ENCODE measurements at places on chromosomes 1 and 21.

GRCh38 chr1:221925947-221926346 lies 184.1 kb upstream of the DUSP10 start:
- DNase-seq, result no peak

DNA sequence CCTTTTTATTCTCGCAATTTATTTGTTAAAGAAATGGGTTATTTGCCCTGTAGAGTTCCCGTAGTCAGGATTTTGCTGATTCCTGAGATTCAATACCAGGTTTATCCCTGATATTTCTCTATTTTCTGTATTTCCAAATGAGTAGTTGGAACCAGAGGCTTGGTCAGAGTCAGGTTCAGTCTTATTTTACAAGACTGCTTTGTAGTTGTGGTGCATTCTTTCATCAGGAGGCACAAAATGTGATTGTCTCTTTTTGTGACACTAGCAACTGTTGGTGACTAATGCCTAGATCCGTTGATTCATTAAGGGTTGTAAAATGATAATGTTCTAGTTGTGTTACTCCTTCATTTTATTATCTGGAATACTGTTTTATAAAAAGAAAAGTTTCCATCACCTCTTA lies 95.5 kb upstream of the TPTE start:
- no peak for DNase-seq

DNA sequence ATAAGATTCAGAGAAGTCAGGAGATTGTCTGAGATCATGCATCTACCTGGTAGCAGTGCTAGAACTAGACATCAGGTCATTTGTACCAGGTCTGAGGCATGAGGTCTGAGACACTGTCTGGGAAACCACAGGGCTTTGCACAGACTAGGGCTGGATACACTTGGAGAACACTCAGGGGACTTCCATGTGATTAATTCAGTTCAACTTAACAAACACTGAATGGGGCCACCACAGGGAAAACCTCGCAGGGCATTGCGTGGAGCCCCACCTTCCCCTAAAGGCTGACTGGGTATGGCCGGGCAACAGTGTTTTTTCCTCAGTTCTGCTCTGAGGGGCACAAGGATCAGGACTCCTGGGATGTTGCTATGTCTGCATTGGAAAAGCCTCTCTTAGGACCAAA lies 86.5 kb upstream of the WARS2 start:
- no peak for DNase-seq

DNA sequence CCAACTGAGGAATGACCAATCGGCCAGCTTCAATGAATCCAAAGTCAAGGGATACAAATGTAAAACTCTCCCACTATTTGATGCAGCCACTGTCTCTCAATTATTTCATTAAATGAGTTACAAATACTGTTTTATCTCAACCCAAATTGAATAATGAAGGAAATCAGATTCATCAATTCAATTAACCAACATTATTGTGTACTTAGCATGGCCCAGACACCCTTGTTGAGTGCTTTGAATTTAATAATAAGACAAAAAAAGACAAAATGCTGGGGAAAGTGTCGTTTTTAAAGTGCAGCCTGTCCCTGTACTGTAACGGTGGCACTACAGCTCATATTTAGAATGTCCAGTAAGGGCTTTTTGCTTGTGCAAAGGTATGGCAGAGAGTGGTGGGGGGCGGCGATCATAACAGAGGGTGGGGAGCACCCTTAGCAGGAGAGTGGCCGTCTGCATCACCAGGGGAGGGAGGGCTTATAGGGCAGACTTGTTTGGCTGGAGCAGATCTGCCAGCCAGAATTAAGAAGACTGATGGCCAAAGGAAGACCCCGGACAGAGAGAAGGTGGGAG lies 123.8 kb upstream of the GALNT2 start:
- no peak for DNase-seq

DNA sequence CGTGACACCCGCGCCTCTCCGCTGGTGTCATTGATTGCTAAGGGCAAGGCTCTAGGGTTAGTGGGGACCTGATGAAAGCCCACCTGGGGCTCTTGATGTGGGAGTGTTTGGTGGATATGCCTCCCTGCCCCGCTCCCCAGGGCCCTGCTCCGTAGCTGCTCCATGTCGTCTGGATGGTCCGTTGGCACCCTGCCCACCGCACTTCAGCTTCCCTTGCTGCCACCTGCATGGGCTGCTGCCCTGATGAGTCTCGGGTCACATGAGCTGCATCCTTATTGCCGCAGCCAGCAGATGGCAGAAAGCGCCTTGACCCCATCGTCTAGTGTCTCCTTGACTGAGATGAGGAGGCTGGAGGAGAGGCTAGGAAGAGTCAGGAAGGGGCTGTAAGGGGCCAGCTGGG lies 439.4 kb downstream of the CAMTA1 start:
- DNase-seq, result no peak

- no peak for DNase-seq
These were observed 154.8 kb upstream of the CHODL start for GRCh38 chr21:18089786-18090185.

- peak; percentile 40 for DNase-seq
These were observed 243.0 kb downstream of the SLC45A1 start for GRCh38 chr1:8560611-8561544.

DNA sequence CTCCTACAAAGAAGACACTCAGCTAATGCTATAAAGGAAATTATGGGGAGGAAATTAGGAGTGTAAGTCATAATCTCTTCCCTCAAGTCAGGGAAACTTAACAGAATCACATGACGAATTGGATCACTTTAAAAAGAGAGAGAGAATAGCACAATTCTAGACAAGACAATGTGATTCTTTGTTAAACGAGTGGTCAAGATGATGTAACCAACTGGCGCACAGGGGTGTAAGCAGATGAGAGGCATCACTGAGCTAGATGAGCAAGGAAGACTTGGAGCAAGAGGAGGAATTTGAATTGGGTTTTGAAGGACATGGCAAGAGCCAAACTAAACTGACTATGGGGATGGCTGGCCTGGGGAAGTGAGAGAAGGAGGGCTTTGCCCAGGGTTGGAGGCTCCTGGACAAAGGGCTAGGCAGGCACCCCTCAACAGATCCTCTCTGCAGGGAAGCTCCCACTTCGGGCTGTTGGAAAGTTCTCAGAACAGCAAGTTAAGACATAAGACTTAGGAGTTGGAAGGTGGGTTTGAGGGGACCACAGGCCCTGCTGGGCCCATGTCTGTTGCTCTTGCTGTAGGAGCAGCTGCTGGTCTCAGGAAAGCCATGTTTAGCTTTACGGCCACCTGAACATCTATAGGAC lies 123.9 kb upstream of the GRIK3 start:
- no peak for DNase-seq

DNA sequence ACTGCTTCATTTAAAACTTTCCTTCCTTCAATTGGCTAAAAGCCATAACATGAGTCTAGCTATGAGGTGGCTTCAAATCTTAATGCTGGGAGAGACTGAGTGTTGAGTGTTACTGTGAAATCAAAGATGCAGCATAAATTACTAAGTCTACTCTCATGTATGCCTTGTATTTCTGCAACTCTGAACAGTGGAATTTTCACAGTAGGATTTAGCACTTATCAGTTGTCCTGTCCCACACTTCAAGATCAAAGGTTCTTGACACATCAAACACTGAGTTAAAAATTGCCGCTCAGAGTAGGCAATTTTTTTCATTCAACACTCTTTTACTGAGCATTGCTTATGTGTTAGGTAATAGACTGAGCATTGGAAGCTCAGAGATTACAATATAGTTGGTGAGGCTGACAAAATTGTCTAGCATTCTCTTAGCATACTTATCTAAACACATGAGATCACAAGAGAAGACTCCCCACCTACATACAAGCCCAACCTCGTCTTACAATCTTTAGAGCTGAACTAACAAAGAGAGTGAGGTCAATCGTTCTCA lies 56.4 kb upstream of the ADORA3 start:
- DNase-seq, result no peak

Data from HEK293T (cell line).